ENCODE measurements at places on chromosomes 7 and 10.

DNA sequence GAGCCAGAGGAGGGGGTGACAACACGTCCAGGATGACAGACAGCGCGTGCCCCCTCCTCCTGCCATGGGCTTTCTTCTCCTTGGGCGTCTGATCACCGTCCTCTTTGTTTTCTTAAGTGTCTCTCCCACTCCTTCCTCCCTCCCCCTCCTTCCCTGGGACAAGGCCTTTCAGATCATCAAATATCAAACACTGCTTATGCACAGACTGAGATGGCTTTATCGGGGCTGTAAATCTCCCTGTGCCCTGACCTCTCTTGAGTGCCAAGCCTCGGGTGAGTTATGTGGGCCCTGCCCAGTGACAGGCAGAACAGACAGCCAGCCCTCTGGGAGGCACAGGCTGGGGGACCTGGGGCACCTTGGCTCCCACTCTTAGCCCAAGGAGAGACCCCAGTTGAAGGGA is 116.4 kb downstream of the C10orf105 start:
- DNase-seq = no peak

DNA sequence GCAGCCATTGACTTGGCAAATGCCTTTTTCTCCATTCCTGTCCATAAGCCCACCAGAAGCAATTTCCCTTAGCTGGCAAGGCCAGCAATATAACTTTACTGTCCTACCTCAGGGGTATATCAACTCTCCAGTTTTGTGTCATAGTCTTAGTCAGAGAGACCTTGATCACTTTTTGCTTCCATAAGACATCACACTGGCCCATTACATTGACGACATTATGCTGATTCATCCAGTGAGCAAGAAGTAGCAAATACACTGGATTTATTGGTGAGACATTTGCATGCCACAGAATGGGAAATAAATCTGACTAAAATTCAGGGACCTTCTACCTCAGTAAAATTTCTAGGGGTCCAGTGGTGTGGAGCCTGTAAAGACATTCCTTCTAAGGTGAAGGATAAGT is 649.7 kb upstream of the ANKRD30A start:
- no peak for DNase-seq

DNA sequence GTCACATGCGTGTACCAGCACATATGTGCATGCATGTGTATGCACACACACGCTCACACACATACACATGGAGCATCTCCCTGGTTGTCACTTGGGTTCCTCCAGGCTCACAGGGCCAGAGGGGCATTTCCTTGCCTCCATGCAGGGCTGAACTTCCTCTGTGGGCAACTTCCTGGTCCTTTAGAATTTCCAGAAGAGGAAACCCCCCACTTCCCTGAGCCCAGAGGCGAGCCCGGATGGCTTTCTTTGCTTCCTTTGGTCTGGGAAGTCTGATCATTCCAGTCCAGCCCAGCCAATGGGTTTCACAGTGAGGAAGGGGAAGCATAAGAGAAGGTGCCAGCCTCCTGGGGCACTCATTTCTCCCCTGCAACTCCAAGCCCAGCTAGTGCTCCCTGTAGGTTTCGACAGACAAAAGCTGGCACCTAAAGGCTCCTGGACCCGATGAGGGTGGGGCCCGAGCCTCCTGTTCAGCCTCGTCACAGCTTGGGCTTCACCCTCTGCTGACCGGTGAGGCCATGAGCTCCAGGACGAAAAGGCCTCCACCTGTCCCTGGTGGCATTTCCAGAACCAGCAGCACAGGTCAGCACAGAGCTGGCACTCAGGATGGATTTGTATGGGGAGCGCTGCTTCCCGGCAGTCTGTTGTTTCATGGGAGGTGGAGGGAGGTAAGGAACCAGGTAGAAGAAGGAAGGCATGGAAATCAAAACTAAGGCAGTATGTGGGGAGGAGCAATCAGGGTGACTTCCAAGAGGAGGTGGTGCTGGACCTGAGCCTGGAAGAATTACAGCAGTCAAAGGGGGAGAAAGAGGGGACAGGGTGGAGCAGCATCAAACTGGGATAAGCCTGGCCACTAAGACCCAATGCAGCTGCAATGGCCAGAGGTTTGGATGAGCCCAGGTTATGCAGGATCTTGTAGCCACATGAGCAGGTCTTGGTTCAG is 23.7 kb downstream of the BTBD16 start:
- no peak for DNase-seq

DNA sequence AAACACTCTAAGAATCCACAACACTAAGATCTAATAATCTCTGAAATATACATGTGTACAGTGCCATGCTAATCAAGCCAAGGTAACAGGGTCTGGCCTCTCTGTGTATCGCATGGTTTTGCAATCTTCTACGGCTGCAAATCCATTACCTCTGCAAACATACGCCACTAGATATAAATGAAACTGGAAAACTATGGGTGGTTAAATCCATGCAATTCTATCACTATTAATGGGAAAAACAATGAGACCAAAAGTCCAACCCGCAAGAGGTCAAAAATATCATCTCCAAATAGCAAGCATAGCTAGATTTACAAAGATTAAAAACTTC is 23.0 kb downstream of the SGCE start:
- no peak for DNase-seq

GRCh38 chr7:40583667-40584444 is 449.1 kb downstream of the SUGCT start:
- no peak for DNase-seq

GRCh38 chr7:150434240-150434639 is 16.2 kb upstream of the GIMAP8 start:
- DNase-seq = no peak

DNA sequence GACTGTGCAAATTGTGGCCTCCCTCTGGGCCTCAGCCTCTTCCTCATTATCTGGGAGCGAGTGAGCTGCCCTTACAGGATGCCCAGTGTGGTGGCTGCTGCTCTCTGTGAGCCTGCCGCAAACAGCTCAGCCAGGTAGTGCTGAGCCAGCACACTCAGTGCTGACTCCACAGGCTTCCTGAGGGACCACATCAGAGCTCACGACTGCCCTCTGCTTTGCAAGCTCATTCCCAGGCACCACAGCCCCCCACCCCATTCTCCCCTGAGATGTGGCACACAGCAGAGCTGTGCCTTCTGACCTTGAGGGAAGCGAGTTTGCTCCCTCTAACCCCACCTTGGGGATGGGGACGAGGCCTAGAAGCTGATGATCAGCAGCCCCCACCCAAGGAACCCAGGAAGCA is 230.5 kb upstream of the PPP2R2D start:
- no peak for DNase-seq

All from Panc1 (cell line).